GM06990 (cell line): ENCODE measurements at places on chromosomes 1 and 21.

DNA sequence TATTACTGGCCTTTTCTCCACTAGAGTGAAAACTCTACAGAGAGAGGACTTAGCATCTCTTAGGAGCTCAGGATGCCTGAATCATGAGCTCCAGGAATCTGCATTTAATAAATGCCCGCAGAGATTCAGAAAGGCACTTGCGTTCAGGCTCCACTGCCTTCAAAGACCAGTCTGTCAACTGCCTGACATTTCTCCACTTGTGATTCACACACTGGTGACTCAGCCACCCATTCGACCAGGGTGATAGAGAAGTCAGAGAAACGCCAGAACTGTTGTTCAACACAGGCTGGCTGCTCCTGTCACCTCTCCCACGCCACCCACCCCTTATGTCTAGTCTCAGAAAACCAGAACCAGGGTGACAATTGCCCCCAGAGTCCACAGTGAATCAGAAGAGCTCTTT lies 26.9 kb upstream of the LBR start:
- no peak for DNase-seq

GRCh38 chr1:151584278-151584677 lies 27.6 kb upstream of the SNX27 start:
- DNase-seq = no peak

DNA sequence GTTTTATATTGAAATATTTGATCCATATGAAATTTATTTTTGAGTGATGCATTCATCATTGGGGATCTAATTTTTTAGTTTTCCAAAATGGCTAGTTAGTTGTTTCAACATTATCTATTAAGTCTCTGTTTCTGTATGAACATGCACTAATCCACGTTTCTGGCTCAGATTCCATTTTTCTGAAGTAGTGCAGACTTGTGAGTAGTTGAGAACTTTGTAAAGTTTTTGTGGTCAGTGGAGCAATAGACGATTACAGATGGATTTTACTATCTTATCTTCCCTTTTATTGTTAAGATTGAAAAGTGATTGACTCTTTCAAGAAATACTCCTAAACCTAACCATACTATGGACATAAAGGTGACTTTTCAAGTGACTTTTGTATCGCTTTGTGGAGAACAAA lies 16.7 kb downstream of the SOAT1 start:
- no peak for DNase-seq

DNA sequence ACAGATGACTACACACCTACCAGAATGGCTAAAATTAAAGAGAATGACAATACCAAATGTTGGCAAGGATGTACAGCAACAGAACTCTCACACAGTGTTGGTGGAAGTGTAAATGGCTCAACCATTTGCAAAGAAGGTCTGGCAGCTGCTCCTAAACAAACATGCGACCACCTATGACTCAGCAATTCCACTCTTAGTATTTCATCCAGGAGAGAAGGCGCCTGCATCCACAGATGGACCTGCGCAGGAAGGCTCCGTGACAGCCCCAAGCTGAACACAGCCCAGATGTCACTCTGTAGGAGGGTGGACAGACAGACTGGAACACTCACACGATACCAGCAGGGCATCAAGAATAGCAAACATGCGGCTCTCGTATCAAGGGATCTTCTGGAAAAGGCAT lies 6.7 kb downstream of the PTTG1IP start:
- no peak for DNase-seq

DNA sequence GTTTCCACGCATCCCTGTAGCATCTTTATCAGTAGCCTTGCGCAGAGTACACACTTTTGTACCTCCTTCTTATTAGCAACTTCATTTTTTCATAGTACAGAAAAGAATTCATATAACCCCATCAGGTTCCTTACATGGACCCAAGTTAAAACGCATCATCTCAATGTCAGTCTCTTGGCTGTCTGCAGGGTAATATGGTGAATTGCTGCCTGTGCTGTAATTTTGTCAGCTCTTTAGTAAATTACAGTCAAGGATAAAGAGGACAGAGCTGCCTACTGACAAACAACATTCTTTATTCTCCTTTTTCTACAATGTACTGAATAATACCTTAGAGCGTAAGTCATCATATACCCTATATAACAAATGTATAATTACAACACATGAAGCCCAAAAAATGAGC lies 222.5 kb downstream of the MRPL39 start:
- no peak for DNase-seq

- no peak for DNase-seq
These were observed 59.2 kb upstream of the TNR start for GRCh38 chr1:175802407-175803123.

- no peak for DNase-seq
These were observed at the start of gene BLACAT1 for GRCh38 chr1:205455581-205456382. Gene BLACAT1 (minus strand): TSS chr1:205456045.

DNA sequence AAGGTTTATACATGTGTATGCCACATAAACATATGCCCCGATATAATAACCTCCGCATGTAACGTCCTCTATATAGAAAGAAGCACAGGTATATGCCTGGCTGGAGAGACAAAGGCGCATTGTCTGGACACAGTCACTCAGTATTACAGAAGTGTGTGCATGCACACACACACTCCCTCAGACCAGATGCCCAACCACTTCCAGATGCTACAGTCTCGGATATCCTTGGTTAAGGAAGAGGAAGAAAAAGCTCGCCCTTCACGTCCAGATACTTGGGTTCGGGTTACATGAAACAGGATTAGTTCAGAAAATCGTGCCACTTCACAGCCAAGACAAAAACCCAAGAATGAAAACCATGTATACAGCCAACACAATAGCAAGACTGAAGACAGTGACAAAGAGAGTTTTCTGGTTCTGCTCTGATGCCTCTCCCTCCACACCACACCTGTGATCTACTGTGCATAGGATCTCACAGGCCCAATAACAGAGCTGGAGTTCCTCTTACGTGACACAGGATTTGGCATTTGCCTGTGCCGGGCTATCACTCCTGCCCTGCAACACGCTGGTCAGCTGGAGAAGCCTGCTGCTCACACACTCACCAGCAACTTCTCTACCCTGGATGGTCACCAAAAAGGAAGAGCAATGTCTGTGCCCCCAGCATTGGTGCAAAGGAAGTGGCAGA lies 75.0 kb downstream of the SSBP3 start:
- DNase-seq = no peak

DNA sequence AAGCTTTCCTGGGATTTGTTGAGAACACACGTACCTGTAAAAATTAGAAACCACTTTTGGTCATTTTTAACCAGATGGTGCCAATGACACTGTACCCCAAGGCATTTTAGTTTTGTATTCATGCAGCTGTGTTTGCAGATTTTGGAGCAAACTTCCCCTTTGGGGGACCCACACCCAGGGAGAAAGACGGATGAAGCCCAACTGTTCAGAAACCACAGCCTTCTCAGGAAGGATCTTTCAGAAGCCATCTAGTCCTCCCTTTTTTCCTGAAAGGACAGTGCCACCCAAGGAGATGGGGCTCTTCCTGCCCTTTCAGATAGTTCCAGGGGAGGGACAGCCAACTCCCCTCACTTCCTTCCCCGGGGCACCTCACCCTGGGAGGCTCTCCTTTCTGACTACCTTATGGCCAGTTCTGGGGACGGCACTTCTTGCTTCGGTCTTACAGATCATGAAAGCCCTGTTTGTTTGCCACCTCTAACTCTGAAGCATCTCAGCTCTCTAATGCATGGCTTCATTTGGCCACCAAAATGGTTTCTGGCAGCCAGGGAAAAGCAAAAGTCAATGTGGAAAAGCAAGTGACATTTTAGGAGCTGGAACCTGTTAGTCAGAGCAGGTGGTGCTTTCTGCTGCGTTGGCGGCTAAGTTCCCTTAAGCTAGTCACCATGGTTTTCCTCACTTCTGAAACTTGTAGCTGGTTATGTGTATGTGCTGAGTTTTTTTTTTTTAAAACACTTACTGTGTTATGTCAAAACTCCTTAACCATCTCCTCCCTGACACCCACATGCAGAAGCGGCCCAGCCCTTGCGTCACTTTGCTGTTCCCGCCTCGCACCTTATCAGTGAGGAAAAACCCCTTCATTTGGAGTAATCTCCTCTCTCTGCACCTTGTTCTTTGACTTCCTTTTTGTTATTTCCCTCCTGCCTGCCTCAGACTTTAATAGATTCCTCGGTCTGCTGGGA lies 10.1 kb downstream of the TMCC2 start:
- no peak for DNase-seq

DNA sequence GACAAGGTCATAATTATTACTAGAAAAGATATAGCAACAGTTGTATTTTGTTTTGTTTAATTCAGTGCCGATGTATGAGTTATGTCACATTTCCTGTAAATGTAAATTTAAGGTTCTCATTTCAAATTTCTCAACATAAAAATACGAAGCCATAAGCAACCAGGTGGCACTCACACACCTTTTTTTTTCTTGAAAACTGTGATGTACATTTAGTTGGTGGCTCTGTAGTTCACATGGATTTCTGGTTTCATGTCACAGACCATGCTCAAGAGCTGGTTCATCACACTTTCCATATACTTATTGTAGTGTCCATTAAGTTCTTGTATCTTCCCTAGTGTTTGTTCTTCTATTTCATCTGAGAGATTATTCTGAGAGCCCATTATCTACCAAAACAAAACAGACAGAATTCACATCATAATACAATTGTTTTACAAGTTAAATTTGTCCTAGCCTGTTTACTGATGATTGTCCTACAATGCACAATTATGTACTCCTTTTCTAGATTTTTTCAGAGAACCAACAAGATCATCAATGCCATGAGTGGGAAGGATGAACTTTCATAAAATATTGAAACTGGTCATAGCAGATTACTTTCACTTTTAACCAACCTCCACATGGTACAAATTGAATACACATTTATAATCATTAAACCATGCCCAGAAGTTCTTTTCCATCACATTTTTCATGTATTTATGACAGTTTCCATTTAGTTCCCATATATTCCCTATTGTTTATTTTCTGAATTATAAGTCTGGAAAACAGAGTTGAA lies 17.1 kb downstream of the ATP6V1G3 start:
- no peak for DNase-seq

DNA sequence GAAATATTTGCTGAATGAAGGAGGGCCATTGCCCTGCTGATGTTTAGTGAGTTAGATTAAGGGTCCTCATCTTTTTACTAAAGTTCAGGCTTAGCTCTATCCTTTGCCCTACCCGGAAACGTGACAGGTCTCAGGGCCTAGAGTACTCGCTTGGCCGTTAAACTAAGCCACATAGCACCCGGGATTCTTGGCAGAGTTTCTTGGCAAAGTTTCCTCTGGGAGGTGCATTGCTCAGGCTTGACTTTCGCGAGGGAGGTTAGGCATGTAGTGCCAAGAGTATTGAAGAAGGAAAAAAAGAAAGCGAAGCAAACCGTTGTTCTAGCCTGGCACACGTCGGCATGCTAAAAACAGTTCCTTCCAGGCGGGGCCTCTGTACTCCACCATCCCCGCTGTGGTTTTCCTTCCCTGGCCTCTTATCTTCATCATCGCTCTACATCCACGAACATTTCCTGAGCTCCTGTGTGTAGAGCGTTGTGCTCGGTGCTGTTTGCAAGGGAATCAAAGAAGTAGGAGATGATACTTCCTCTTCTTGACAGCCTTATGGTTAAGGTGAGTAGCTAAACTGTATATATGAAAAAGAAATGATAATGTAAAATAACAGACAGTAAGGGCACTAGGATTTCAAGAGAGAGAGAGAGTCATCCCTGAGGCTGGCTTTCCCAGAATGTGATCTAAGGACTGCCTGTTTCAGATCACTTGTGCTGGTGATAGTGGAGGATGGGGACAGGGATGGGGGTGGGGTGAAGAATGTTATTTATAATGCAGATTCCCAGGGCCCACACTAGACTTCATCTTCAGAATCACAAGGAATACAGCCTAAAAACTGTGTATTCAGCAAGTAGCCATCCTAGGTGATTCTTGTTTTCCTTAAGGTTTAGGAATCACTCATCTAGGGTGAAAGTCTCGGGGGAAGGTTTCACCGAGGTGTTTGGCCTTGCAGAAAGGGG lies 18.8 kb downstream of the RNF220 start:
- DNase-seq = no peak

DNA sequence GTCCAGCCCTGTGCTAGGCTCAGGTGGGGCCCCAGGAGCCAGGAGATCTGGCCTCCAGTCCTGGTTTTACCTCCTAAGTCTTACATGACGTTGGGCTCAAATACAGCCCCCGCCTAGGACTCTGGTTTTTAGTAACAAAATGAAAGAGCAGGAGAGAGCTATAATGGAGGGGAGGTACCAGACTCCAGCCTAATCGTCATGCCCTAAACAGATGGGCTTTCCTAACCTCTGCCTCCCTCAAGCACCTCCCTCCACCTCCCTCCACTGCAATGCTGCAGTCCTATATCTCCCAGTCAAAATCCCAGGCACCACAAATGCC lies 28.6 kb downstream of the TTC39A start:
- no peak for DNase-seq
